ENCODE measurements at places on chromosomes 3 and 15. TPM values are rescaled to one million over a fixed set of nuclear protein-coding genes. Genes with fewer than 3 reads are reported as not detected.

Gene ANKRD63
- not detected for polyA plus RNA-seq

DNA sequence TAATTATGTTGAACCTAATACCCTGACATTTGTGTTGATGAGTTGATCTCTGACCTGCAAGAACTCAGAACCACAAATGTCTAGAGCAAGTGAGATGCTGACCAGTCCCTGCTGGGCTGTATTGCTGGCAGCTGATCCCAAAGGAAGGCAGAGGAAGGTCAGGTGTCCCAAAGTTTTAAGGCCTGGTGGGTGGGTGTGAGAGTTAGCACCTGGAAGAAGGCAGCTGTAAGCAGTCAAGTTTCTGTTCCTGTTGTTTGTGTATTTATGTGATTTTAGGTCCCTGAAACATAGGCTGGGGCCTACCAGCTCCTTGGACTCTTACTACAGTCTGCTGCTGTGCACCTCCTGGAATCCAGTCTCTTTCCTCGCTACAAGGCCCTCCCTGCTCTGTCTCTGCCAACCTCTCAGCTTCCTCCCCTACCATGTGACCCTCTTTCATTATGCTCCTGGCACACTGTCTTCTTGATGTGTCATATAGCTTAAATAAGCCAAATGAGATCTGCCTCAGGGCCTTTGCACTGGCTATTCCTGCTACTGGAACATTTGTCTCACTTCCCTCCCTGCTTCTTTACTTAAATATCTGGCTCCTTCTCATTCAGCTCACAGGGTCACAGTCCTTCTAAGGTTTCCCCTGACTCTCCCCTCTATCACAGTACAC lies 31.0 kb upstream of the ATOSA start:
- no peak for DNase-seq

Gene FEZF2
- polyA plus RNA-seq = not detected

GRCh38 chr3:64667138-64667537 lies 20.7 kb downstream of the ADAMTS9 start:
- DNase-seq = no peak

Gene PLA2G4D
- polyA plus RNA-seq = not detected

Gene ZNF860
- 0.08 TPM for polyA plus RNA-seq

DNA sequence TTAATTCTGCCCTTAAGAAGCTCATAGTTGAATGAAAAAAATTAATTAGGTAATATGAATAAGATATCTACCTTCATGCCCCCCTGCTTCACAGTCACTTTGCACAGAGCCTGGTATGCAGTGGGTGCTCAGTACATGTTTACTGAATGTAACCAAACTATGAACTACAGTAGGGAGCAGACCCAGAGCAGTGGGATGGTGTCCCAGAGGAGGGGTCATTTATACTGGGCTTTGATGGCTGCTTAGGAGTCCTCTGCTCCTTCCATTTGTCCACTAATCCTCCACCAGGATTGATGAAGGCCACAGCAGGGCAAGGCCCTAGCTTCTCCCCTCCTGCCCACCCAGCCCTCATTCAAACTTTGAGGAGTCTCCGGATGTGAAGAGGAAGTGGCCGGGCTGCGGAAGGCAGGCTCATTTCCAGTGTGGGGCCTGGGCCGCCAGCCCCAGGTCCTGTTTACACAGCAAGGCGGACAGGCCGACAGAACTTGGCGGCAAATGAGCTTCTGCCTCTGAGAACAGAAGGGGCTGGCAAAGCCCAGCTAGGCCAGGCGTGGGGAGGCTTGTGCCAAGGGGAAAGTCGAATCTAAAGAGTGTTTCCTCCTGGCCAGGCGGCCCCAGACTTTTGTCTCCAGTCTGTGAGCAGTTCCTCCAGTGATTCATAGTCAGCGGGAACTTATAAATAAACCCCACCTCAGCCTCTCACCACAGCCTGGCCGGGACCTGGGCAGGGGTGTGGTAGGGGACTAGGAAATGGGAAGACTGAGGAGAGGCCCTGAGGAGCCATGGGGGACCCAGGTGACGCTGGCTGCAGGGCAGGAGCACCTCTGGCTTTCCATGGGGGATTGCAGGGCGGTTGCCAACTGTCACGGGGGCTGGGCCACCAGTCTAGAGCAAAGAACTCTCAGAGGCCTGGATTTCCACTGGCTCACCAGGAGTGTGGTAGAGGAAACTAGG lies 51.6 kb upstream of the LCTL start:
- peak; percentile 82 for DNase-seq

Gene COL6A6
- polyA plus RNA-seq = 0.61 TPM

GRCh38 chr15:89554247-89554646 lies 21.0 kb upstream of the TICRR start:
- DNase-seq = no peak

DNA sequence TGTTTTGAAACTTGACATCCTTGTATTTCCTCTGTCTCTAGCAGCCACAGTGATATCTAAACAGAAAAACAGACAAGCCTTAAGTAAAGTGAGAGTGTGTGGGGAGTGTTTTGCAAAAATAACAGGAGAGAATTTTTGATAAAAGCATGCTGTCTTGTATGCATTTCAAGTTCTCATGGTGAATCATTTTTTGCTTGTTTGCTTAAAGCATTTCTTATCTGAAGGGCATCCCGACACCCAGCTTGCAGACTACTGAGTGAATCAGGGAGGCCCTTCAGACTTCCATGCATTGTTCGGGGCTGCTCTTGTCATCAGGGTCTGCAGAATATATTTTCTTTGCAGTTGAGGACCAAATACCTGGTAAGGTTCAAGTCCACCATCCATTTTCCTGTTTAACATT lies 8.5 kb downstream of the CGNL1 start:
- DNase-seq = no peak

DNA sequence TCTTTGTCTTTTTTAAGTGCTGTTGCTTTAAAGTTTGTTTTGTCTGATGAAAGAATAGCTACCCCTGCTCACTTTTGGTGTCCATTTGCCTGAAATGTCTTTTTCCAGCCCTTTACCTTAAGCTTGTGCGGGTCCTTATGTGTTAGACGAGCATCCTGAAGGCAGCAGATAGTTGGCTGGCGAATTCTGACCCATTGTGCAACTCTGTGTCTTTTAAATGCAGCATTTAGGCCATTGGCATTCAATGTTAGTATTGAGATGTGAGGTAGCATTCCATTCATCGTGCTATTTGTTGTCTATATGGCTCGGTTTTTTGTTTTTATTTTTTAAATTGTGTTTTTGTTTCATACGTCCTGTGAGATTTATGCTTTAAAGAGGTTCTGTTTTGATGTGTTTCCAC lies 55.0 kb downstream of the ZDHHC19 start:
- no peak for DNase-seq

- DNase-seq = no peak
Observed at GRCh38 chr3:182327196-182327681, 466.1 kb upstream of the ATP11B start.

DNA sequence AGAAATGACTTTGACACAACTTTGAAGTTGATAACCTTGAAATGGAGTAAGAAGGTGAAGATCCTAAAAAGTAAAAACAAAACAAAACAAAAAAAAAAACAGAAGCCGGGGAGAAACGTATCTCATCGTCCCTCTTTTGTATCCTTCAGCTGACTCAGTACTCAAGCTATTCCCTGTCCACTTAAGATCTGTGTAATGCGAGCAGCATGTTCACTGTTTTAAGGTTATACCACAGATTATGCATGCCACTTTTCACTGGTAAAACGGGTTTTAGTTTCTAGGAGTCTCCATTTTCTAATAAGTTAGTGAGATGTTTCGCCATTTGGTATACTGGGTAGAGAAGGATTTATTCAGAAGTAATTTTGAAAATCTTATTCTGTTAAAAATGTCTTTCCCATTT lies 324.3 kb downstream of the FEZF2 start:
- DNase-seq = no peak

DNA sequence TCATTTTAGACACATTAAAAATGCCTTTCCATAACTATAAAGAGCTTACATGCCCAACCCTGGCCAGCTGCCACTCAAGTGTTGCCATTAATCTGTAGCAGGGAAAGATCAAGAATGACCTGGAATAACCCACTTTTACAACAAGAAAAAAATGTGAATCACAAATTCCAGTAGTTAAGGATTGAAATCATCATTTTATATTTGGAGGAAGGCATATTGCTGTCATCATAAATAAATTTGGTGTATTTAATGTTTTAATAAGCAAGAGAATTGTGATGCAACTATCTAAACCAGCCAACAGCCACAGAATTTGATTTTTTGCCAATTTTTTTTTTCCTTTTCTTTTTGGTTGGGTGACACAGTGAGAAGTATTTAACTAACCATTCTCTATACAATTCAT lies 240.0 kb upstream of the SEMA6D start:
- DNase-seq = no peak

- DNase-seq = no peak
Observed at GRCh38 chr15:71752604-71753289, 57.6 kb upstream of the NR2E3 start.

Gene FOXL2NB
- polyA plus RNA-seq = not detected

GRCh38 chr15:36294359-36294758 lies 285.1 kb upstream of the CDIN1 start:
- no peak for DNase-seq

DNA sequence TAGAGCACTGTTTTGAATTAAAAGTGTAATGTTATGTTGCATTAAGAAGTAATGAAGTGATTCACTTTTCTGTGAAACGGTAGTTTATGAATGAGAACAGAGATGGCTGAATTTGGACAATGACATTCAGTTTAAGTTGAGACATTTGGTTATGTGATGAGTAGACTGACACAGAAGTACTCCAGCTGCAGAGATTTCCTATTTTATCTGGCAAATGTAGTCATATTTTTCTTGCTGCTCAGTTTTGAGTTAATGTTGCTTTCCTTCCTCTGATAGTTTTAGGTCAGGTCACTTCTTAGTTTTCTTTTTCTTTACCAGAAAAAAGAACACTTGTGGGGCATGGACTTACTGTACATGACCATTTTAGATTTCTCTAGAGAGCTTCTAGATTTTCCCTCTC lies 51.2 kb downstream of the ASB7 start:
- no peak for DNase-seq
